Fibroblast of skin of left quadriceps (primary cell): ENCODE measurements at places on chromosomes 6 and 20.

GRCh38 chr6:165574220-165575157 lies 88.6 kb downstream of the PDE10A start:
- no peak for DNase-seq

GRCh38 chr6:22765015-22765414 lies 195.6 kb downstream of the HDGFL1 start:
- DNase-seq, result no peak

DNA sequence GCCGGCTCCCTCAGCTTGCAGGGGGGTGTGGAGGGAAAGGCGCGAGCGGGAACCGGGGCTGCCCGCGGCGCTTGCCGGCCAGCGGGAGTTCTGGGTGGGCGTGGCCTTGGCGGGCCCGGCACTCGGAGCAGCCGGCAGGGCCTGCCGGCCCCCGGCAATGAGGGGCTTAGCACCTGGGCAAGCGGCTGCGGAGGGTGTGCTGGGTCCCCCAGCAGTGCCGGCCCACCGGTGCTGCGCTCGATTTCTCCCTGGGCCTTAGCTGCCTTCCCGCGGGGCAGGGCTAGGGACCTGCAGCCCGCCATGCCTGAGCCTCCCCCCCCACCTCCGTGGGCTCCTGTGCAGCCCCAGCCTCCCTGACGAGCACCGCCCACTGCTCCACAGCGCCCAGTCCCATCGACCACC lies 514.5 kb upstream of the GJE1 start:
- no peak for DNase-seq

DNA sequence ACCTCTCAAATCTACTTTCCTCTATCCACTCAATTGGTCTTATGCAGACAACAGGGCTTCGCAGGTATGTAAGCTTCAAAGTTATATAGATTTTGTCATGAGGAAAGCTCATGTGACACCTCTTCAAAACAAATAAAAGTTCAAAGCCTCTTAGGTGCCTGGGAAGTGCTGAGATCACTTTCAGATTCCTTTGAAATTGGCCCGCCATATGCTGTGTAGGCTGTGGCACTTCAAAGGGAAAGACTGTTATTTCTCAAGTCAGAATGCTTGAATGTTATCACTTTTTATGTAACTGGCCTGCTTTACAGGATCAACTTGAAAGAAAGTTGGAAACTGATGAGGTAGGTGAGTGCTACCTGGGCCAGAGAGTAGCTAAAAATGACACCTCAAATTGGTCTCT lies 67.1 kb upstream of the GFRAL start:
- DNase-seq, result no peak

DNA sequence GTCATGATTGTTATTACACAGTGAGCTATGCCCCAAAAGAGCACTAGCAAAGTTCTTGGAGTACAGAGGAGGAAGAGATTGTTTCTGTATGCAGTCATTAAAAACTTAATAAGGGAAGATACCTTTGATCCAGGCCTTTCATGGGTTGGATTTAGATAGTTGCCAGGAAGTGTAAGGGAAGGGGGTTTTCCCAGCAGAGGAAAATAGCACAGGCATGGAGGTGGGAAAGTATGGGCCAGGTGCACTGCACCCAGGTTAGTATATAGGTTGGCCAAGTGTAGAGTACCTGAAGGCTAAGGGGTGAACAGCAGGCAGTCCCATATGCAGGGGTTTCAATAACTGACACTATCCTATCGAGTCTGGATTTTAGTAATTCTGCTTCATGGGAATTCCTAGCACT lies 101.4 kb downstream of the SOBP start:
- no peak for DNase-seq

DNA sequence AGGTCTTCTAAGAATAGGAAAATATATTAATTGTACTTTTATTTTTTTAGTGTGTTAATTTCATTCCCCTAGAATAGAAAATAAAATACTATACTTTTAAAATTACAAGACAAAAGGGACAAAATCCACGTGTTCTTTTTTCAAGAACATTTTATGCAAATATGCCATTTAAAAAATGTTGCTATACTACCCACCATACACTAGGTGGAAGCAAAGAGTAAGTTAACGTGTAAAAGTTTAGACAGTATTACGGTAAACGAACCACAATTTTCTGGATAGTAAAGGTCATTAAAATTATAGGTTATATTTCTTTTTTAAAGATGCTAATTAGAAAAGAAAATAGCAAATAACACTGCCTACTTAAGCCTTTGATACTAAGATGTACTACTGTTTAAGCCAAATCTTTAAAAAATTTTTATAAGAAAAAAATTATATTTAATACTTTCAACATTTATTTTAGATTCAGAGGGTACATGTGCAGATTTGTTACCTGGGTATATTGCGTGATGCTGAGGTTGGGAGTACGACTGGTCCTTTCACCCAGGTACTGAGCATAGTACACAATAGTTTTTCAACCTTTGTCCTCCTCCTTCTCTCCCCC lies 287.6 kb downstream of the PHF3 start:
- DNase-seq, result peak; percentile 21

DNA sequence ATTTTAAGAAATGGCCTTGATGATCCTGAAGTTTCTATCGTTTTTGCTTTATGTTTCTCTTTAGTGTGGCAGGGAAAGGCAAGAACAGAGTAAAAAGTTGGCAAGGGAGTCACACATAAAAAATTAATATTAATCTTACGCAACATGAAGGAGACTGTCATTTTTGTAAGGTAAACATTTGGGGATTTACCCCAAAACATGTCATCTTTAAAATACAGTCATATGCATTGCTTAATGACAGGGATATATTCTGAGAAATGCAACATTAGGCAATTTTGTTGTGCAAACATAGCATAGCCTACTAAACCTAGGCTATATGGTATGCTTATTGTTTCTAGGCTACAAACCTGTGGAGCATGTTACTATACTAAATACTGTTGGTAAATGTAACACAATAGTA lies 5.4 kb downstream of the RBL1 start:
- DNase-seq, result no peak

GRCh38 chr6:11710311-11710761 lies 68.3 kb downstream of the ADTRP start:
- no peak for DNase-seq

DNA sequence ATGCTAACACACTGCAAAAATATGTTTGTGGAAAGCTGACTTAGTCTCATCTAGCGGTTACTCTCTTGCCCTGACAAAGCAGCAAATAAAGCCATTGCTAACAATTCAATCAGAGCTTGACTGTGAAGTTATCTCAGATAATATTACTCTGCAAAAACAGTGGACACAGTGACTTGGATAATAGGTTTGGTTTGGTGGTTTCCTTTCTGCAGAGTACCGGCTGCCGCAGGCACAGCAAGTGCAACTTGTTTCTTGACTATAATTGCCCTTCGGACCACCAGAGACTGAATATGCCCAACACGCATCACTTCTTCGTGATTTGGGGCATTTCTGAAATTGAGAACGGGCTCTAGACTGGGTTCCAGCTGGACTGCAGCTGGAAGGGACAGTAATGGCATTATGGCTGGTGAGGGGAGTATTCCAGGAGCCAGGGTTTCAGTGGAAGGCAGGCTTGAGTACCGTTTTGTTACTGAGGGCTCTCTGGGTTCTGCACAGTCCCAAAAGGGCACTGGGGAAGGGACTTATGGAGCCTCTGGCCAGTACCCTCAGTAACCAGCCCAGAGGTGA lies 40.0 kb downstream of the DSTN start:
- no peak for DNase-seq

- DNase-seq, result no peak
Measured at GRCh38 chr6:68632734-68633133, 2.3 kb upstream of the ADGRB3 start.

DNA sequence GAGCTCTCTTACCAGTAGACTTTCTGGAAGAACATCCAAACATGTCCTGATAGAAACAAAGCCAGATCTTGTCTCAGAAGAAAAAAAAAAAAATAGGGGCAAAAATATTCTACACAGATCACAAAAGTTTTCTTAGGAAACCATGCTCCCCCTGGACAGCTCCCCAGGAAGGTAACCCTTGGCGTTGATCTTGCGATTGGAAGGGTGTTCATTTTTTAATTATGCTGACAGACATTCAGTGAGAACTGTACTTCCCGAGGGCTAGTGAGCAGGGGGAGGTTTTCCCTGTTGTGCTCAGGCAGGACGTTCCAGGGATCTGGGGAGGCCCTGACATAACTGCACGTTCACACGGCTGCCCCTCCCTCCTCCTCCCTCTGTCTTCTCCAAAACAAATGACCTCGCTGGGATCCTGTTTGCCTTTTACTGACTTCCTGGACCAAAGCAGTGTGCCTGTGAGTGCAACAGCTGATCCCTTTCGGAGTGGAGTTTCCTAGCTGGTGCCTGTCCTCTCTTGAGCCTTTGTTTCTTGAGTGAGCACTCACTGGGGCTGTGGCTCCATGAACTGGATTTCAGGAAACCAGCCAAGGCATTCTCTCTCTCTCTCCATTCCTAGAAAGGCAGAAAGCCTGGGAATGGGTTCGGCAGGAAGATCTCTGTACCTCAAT lies 46.7 kb downstream of the MARCKS start:
- DNase-seq, result no peak

GRCh38 chr6:166323395-166323794 lies 15.2 kb upstream of the PRR18 start:
- no peak for DNase-seq

GRCh38 chr20:29443819-29444218 lies 1813.6 kb upstream of the DEFB115 start:
- DNase-seq, result no peak

DNA sequence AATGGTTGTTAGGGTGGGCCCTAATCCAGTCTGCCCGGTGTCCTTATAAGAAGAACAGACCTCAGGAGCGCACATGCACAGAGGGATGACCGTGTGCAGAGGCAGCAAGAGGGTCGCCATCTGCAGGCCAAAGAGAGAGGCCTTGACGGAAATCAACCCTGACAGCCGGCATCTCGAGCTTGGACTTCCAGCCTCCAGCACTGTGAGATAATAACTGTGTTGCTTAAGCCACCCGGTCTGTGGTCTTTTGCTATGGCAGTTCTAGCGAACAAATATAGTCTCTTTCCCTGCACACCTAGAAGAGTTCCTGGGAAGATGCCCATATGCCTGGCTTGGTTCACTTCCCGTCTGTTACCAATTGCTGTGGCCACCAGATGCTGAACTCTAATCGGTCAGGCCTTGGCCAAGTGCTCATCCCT lies 35.3 kb upstream of the PTGIS start:
- DNase-seq, result no peak

DNA sequence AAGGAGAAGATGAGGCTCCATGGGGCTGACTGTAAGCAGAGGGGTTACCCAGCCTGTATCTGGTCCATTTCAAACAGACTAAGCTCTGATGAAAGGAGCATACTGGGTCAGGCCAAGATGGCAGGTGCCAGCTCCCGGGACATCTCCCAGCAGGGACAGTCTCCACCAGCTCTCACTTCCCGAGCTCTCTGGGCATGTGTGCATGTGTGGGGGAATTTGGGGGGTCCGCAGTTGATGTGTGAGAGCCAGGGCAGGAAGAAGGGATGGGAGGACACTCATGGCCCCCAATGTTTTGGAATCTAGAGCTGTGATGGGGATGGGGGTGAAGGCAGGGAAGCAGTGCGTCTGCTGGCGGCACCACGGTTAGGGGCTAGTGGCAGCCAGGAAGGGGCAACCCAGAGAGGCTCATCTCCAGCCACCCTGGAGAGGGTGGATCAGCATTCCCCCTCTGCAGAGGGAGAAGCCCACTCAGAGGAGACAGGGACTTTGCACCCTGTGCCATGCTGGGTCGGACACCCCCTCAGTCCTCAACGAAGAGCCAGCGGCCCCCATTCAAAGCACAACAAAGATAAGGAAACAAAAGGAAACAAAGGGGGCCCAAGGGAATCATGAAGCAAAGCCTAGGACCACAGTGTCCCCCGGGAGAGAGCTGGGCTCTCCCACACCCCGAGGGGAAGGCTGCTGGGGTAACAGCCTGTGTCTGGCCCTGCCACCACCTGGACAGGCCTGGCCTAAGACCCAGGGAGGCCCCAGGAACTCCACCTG lies 52.4 kb downstream of the DSTN start:
- DNase-seq, result no peak

DNA sequence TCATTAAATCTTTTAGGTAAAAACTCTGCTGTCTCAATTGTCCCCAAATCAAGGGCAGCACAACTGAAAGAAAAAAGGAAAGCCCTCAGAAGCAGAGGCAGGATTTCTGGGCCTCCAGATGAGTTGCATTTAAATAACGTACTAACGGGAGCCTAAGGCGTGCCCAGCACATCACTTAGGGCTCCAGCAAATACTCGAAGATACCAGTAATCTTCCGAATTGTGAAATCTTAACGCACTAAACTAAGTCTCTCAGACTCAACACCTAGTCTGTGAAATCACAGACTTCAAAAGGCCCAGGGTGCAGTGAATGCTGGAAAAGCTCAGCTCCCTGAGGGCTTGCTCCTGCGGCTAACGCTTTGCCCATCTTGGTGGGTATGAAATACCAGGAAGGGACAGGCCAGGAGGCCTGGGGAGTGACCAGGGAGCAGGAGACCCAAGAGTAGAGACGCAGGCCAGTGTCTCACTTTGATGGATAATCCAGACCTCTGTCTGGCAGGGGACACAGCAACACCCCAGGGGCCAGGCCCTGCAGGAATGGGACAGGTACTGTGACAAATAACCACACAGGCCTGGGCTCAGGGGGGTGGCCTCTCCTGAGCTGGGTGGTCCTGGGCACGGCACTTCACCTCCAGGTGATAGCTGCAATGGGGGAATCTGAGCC lies 36.4 kb downstream of the RRBP1 start:
- DNase-seq, result no peak

DNA sequence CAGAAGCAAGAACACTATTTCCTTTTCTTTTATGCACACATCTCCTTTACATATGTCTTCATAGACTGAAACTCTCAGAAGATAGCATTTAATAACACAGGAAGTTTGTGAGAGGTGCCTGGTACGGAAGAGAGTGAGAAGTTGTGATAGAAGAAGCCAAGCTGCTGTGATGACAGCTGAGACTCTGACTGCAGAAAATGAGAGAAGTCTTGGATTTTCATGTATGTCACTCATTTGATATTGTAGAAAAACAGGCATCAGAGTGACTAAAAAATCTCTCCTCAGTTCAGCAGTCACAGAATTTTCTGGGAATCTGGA lies 154.9 kb upstream of the BMP2 start:
- no peak for DNase-seq

GRCh38 chr6:156842598-156843250 lies 65.5 kb downstream of the ARID1B start:
- no peak for DNase-seq

GRCh38 chr20:35276408-35276807 lies 1.5 kb downstream of the MMP24OS start:
- DNase-seq, result no peak

DNA sequence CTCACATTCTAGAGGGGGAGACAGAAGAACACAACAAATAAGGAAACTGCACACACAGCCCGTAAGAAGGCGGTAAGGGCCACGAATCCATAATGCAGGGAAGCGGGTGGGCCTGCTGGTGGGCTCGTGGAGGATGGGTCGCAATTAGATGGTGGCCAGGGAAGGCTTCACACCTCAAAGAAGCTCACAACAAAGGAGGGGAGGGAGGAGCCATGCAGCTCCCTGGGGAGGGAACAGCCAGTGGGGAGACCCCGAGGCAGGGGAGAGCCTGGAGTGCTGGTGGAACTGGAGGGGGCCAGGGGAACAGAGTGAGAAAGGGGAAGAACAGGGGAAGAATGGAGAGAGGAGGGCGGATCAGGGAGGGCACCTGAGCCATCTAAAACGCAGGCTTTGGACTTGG lies 13.4 kb downstream of the SRC start:
- no peak for DNase-seq

- no peak for DNase-seq
Measured at GRCh38 chr6:26273673-26274588, 91.1 kb upstream of the BTN3A2 start.

- no peak for DNase-seq
Measured at GRCh38 chr6:32397252-32397920, 9.6 kb downstream of the BTNL2 start.

GRCh38 chr6:133768656-133769295 lies 120.1 kb upstream of the TCF21 start:
- no peak for DNase-seq
